ENCODE measurements at places on chromosomes 13 and 19.

GRCh38 chr19:34503531-34504272 lies 22.1 kb downstream of the WTIP start:
- DNase-seq, result no peak

DNA sequence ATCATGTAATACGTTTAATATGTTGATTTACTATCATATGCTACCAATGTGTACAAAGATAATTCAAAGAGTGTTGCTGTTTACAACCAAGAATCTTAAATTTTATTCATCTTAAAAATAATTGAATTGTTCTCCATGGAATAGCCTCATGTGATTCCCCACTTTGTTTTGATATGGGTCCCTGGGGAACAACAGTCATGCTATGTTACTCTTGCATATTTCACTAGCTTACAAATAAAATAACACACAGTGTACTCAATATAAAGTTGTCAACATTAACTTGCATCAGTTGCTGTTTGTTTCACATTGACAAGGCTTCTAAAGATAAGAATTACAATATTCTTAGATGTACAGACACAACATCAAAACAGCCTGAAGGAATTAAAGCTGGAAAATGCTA lies 2.3 kb downstream of the ENOX1 start:
- no peak for DNase-seq

DNA sequence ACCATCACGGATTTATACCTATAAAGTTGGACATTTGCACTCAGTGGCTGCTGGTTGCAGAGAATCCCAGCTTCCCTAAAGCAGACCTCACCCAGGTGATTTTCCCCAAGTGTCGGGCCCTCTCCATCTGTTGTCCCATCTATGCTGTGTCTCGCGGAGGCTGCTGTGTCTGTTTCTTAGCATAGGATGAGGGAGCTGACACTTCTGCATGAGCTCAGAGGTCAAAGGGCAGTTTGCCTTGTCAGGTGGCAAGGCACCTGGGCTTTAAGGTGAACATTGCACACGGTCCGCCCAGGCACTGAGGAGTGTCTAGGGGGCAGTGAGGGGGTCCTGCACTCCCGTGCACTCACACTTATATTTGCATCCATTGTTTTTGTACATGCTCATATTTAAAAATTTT lies 151.6 kb downstream of the ZIC5 start:
- no peak for DNase-seq

GRCh38 chr19:46413262-46414031 lies at the start of gene CCDC8:
TSS of gene CCDC8 (minus strand) at chr19:46413564. CDS start at chr19:46412810, 754 bp downstream.
- no peak for DNase-seq

DNA sequence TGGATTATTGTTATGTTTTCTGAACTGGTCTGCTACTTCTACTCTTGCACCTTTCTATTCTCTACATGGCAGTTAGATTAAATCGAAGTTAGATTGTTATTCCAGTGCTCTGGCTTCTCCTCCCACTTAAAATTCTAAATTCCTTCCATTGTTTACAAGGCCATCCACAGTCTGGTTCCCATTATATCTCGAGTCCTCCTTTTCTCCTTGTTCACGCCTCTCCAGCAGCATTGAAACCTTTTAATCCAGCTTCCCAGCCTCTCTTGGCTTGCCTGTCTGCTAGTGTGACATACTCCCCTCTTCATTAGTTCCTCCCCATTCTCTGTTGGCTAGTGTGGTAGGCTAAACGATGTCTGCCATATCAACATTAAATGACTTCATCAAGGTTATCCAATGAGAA lies 54.5 kb downstream of the DNAJC15 start:
- no peak for DNase-seq

DNA sequence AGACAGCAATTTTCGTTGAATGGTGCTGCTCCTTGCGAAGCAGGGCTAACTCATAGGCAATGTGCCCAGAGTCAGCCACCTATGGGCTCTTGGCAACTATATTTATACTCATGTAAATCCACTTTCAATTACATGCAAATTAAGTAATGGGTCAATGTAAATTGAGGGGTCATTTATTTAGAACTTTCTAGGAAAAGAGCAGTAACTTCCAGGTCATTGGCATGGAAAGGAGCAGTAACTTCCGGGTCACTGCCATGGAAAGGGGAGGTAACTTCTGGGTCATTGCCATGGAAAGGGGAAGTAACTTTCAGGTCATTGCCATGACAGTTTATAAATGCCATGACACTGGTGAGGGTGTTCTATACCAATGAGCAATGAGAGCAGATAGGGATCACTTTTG lies 11.6 kb downstream of the KLK4 start:
- no peak for DNase-seq

DNA sequence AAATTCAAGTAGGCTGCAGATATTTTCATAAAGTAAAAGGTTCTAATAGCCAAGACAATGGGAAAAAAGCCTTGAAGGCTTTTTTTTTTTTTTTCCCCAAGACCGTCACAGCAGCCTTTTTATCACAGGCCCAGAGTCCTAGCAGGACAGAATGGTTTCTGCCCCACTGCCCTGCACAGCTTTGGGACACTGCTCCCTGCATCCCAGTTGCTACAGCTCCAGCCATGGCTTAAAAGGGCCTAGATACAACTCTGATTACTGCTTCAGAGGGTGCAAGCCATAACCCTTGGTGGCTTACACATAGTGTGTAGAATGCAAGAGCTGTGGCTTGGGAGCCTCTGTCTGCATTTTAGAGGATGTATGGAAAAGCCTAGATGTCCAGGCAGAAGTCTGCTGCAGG lies 1362.8 kb downstream of the SLITRK5 start:
- no peak for DNase-seq

GRCh38 chr13:106530171-106530851 lies 5.2 kb downstream of the EFNB2 start:
- DNase-seq, result no peak

GRCh38 chr19:43674183-43674582 lies 4.2 kb upstream of the PLAUR start:
- no peak for DNase-seq

GRCh38 chr13:81381560-81381959 lies 1040.6 kb upstream of the SPRY2 start:
- DNase-seq, result no peak

- no peak for DNase-seq
These were observed 26.2 kb downstream of the ZNF160 start for GRCh38 chr19:53076984-53077383.

DNA sequence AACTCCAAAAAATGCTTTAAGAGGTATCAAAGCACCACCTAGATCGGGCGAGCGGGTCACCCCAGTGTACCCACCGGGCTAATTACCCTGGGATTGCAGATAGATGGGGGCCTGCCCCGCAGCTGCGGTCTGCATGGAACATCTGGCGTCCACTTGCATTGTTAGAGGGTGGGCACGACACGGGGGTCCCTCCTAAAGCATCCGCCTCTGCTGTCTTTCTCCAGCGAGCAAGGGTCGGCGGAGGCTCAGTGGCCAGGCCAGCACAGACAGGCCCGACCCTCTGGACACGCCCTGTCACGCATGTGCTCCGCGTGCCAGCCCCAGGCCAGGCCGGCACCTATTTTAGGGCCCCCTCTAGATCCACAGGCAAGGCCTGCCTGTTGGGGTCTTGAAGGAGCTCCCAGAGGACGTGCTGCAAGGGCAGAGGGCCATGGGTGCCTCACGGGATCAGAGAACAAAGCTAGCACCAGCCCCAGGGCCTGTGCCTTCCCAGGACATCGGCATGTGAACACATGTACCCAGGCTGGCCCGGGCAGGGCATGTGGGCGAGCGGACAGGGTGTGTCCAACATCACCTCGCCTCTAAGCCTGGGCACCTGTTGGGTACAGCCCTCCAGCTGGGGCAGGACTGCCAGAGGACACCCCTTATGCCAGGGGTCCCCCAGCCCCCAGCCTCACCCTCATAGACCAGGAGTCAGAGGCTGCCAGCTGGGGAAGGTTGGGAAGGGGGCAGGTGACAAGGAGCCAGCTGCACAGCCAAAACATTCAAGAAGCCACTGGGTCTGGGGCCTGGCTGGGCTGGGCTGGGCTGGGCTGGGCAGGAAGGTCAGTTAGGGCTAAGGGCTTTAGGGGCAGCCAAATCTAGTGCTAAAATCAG lies 35.6 kb upstream of the NANOS3 start:
- DNase-seq, result no peak

DNA sequence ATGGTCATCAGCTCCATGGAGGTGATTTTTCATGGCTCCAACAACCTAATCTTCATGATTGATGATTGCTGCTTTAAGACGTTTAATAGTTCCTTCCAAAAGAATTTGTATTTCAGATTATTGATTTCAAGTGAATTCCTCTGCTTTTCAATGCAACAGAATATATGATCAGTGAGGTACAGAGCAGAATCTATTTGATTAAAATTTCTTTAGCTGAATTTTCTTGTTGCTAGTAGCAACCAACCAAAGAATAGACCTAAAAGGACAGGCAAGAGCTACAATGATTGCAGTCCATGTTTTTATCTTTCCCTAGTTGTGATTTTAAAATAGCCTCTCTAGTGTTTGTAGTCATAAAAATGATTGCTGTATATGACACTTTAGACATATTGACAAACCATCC lies 76.8 kb upstream of the SCEL start:
- DNase-seq, result no peak

GRCh38 chr13:98390086-98390715 lies 186.7 kb downstream of the STK24 start:
- DNase-seq, result no peak

DNA sequence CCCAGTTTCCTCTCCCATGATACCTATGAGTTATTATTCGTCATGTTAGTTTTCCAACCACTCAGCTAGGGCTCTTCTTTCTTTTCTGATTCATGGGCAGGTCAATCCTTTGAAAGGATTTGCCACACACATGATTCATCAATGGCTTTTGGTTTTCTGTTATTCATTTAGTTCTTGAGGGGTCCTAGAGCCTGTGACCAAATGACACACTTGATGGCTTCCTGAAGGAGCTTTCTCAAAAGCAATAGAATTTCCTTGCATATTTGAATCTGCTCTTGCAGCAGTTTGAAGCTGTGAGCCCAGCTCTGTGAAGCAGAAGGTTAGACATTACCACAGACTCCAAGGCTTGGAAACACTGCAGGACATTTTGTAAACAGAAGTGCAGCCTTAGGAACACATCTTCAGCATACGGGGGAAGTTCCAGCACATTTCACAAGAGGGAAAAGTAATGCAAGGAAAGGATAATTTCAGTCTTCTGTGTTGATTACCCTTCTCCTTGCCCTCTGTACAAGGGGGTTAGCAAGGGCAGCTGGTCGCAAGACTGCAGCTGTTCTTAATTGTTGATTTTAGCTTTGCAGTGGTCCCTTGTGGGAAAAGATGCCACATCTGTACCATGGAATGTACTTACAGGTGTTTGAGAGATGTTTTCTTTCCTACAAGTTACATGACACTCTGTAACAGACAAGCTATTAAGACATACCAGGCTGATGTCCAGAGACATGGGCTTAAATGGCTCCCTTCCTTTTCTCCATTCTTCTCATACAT lies 338.6 kb downstream of the KCNRG start:
- no peak for DNase-seq

DNA sequence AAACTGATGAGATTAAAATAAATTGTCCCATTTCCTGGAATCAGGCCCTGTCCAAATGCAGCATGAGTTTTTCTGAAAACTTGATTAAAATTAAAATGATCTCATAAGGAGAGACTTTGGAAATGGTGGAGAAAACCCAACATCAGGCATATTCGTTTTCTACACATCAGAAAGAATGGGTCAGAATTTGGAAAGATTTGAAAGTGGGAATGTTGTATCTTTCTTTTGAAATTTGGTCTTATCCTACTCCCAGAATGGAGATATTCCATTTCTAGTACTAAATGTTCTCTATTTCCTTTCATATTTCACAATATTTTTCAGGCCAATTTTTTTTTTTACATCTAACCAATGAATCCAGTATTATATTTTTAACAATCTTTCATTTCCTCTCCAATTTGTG lies 223.9 kb upstream of the RXFP2 start:
- no peak for DNase-seq

DNA sequence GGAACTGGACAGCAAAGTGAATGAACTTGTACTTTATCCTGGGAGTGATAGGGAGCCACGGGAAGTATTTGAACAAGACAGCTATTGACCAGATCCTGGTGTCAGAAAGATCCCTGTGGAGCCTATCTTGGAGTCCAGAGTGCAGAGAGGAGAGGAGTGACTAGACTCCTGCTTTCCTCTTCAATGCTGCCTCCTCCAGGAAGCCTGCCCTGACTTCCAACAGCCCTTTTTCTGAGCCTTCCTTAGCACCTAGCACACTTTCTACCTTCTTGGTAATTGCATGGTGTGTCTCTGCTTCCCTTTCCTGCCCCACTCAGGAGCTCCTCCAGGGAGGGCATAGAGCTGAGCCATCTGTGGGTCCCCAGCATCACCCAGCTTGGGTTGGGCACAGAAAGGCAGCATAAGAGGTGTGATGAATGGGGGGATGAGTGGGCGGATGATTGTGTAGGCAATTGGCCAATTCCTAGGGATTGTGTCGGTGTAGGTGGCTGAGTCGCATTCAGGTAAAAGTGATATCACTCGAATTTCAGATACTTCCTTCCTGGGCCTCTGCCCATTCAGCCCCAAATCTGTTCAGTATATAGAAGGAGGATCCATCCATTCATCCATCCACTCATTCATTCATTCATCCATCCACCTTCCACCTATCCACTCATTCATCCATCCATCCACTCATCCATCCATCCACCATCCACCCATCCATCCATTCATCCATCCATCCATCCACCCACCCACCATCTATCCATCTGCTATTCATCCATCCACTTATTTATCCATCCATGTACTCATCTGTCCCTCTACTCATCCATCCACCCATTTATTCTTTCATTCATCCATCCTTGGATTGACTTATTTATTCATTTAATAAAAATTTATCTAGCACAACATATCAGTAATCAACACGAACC lies 26.9 kb downstream of the CYP4F22 start:
- no peak for DNase-seq

DNA sequence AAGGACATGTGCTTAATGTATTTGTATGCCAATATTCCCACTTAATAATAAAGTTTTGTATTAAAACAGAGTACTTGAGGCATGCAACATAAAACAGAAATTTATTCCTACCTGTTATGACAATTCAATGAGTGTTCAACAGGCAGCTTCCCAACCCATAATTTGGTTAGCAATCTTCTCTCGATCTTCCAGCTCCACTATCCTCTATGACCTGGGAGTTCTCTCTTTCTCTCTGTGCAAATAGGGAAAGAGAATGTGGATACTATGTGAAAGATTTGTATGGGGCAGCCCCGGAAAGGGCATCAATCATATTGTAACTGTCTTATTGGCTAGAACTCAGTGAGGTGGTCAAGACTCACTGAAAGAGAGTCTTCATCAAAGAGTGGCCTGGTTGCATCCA lies 644.9 kb upstream of the PCDH20 start:
- no peak for DNase-seq

DNA sequence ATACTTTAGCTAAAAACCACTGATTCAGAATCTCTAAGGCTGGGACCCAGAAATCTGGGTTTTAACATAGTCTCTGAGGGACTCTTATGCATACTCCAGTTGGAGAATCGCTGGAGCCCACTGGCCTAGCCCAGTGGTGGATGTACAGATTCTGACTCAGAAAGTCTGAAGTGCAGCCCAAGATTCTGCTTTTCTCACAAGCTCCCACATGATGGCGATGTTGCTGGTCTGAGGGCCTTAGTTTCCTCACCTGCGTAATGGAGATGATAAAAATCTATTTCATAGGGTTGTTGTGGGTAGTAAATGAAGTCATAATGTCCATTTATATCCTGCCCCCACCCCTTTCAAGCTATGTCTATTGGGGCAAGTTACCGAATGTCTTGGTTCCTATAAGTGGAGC lies 7.7 kb upstream of the CDADC1 start:
- peak; percentile 8 for DNase-seq
